ENCODE measurements at places on chromosomes 2 and 18.

- no peak for DNase-seq
These were observed 1.1 kb upstream of the SSB start for GRCh38 chr2:169797601-169798000.

DNA sequence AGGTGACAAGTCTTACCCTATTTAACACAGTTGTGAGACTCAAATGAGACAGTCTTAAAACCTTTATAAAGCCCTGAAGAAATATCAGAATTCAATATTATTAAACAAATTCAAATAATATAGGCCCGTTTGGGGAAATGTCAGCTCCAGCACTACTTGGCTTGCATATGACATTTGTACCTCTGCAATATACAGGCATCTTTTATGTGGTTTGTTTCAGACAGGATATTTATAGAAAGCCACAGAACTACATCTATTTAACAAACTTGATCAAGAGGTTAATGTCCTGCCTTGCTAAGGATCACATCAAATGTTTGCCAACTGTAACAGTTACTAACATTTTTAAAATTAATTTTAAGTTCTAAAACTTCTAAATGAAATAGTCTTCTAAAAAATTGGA is 3.2 kb upstream of the MREG start:
- DNase-seq: no peak

DNA sequence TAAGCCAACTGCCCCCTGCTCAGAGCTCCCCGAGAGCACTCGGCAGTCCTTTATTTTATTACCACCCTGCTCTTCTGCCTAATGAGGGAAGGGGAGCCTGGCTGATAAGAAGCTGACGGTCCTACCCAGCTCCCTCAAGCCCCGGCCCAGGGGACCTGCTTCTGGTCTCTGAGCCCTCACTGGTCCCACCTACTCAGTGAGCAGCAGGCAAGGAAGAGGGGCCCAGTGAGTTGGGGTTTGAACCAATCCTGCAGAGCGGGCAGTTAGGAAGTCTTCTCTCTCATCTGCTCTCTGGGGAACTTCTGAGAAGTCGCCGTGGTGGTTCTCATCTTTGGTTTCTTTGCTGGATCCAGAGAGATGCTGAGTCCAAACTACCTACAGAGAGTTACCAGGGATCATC is 218.9 kb downstream of the NDUFA10 start:
- DNase-seq: no peak

DNA sequence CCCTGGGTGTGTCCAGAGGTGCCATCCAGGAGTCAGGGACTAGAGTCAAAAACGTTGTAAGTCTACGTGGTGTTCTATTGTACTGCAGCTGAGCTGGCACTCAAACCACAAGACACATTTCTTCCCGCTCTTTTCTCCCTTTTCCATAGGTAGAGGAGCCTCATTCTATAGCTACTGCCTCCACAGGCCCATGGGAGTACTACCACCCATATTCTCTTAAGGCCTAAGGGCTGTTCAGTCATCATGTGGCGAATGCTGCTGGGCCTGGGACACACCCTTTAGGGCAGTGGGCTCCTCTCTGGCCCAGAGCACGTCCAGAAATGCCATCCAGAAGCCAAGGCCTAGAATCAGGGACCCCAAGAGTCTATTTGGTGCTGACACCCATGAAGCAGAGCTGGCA is 1271.7 kb downstream of the CNTNAP5 start:
- DNase-seq: no peak

DNA sequence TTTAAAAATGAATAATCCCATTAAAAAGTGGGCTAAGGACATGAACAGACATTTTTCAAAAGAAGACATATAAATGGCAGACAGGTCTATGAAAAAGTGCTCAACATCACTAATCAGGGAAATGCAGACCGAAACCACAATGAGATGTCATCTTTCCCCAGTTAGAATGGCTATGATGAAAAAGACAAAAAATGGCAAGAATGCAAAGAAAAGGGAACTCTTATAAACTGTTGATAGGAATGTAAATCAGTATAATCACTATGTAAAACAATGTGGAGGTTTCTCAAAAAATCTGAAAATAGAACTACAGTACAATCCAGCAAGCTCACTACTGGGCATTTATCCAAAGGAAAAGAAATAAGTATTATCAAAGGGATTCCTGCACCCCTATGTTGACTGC is 169.2 kb downstream of the METTL4 start:
- no peak for DNase-seq

- DNase-seq: no peak
These were observed 20.7 kb upstream of the GYPC start for GRCh38 chr2:126635281-126635680.

DNA sequence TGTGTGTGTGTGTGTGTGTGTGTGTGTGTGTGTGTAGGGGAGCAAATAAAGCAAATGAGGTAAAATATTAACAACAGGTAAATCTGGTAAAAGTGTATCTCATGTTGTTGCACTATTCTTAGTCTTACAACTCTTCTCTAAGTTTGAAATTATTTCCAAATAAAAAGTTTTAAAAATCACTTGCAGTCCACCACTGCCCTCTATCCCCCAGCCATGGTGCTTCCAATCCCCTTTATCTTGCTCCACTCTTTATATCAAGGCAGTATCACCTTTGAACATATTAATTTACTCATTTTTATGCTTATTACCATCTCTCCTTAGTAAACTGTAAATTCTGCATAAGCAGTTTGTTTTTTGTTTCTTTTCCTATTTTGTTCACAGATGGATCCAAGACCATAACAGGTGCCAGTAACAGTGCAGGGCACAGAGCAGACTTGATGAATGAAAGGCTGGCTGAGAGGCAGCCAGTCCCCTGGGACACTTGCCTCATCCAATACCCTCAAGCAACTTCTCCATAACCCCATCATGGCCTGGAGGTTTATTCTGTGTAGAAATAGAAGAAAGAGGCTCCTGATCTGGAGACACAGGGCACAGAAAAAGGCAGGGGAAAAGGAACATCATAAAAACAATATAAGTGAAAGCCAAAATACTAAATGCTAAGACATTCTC is 67.6 kb downstream of the LDAH start:
- DNase-seq: no peak

- no peak for DNase-seq
These were observed 23.0 kb upstream of the ACKR3 start for GRCh38 chr2:236546561-236547002.

DNA sequence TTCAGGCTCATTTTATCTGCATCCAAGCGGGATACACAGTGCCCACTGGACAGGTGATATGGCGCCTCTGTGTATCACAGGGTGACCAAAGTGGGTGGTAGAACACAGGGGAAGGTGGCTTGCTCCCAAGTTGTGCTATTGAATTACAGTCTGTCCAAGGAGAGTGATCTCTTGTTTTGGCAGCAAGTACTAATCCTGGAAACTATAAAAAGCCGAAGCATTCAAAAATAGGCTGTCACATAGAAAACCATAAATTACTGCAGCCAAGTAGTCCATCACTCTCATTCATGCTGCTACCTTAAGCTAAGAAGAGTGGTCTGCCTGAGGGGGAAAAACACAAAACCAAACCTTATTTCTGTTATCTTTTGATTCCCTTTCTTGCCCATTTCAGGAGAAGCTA is 237.1 kb upstream of the POU3F3 start:
- no peak for DNase-seq

DNA sequence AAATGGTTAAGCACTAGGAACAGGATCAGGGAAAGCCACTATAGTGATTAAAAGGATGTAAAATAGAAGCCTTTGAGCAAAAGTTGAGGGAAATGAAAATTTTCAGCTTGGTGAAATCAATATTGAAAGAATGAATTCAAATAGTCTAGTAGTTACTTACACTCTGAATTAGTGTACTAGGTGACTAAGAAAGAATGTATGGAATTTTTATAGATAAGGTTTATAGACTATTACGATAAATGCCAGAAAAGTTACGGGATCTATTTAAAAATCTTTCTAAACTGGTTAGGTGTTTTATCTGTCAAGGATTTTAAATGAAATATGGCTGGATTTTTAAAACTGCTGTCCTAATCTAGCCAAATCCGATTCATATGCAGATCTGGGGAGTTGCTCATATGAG is 208.6 kb downstream of the MYO3B start:
- no peak for DNase-seq

DNA sequence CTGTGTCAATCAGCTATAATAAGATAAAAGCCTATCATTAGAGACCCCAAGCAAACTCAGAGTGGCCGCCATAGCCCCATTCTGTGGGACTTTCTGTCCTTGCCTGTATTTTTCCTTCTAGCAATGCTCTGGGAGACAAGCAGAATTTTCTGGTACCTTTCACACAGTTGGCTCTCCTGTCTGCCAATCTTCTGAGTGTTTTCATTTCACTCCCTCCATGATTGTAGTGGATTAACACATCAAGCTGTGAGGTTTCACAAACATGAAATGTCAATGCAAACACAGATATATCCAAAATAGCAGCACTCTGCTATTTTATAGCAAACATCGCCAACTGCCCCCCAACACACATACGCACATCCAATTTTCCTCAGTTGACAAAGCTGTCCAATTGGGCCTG is 64.9 kb downstream of the C1D start:
- DNase-seq: no peak

DNA sequence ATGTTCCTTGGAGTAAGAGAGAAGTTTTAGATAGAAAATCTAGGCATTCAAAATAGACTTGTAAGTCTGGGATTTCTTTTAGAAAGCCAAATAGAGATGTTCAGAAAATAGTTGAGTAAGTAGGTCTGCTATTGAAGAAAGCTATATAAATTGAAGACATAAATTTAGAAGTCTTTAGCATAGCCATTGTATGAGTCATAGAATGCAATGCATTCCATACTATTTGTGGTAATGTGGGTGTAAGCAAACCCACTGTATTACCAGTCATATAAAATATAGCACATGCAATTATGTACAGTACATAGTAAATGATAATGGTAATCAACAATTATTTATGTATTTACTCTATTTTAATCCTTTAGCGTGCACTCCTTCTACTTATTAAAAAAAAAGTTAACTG is 14.1 kb downstream of the MC4R start:
- no peak for DNase-seq

DNA sequence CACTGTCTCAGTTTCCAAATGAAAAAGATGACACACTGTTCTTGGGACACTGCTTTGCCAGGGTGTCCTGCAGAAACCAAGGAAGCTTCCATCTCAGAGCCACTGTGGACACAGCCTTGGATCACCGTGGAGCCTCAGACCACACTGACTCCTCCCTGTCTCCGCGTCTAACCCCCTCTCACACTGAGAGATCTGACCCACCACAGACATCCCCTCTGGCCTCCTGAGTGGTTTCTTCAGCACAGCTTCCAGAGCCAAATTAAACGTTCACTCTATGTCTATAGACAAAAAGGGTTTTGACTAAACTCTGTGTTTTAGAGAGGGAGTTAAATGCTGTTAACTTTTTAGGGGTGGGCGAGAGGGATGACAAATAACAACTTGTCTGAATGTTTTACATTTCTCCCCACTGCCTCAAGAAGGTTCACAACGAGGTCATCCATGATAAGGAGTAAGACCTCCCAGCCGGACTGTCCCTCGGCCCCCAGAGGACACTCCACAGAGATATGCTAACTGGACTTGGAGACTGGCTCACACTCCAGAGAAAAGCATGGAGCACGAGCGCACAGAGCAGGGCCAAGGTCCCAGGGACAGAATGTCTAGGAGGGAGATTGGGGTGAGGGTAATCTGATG is 113.4 kb upstream of the PKDCC start:
- DNase-seq: no peak

GRCh38 chr2:168424112-168424951 is 31.7 kb upstream of the CERS6 start:
- DNase-seq: no peak

GRCh38 chr2:33373986-33374385 is 102.5 kb upstream of the RASGRP3 start:
- DNase-seq: no peak

DNA sequence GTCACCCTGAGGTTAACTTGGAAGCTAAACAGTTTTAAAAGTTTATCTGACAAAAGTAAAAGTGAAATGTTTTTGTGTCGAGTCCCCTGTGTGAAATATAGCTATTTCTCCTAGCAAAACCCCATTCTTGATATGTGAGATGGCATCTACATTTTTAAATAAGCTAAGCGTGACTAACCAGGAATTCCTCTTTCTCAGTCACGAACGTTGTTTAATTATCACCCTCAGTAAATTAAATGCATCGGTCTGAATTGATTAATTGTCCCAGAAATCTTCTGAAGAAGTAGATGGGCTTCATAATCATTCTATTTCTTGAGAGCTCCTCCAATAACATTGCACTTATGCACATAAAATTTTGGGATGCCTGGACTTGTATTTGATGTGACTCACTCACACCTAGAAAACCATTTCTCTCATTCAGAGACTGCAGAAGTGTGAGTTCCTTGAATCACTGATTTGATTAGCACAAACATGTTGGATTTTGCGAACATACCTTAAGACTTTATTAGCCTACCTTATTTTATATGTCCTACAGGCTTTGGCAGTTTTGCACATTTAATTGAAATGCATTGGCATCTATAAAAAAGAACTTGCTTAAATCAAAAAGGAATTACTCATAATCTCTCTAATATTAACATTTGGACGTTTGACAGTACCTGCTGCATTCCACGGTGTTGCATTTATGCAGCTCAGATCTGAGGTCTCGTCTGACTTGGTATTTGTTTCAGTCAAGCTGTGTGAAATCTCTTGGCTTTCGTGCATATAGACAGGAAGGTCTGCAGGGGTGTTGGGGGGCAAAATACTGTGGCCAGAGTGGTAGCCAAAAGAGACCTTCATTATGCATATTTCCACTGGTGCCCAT is 475.2 kb downstream of the EPHA4 start:
- no peak for DNase-seq

GRCh38 chr2:240043279-240043989 is 9.9 kb downstream of the OR6B3 start:
- no peak for DNase-seq

DNA sequence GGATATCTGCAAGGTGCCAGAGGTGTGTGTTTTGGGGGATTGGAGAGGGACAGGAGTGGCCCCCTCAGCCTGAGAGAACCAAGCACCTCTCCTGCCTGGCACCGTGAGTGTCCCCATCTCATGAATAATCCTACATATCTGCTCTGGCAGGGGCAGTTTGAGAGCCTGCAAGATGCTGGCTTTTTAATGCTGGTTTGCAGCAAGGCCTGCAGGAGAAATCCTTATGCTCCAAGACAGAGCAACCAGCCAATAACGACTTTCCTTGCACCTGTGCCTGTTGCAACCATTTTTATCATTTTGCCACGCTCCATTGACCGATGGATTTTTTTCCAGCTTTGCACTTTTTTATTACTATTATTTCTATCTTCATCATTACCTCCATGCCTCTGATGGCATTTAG is 259.4 kb upstream of the SKOR2 start:
- DNase-seq: no peak

DNA sequence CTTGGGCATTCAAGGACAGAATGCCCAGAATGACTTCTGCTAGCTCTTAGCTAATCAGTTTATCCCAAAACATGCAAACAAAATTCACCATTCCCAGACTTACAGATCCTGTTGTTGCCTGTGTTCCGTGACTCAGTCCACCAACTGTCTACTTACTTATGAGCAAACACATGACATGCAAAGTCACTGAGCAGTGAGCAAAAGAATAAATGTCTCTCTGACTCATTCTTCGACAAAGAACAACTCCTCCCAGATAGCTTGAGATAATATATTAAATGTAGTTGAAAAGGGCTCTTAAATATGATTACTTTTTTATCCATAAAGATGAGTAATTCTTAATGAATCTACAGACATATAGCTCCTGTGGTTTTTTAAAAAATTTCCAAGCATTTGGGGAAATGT is 9.0 kb upstream of the CREG2 start:
- no peak for DNase-seq

- no peak for DNase-seq
These were observed 136.4 kb downstream of the SCG2 start for GRCh38 chr2:223465793-223466192.

- no peak for DNase-seq
These were observed 322.1 kb downstream of the LRRTM1 start for GRCh38 chr2:79982445-79982844.
